ENCODE measurements at places on chromosomes 2 and 18.

- no peak for DNase-seq
Measured at GRCh38 chr2:32947076-32947483, 327 bp downstream of the LTBP1 start.

- DNase-seq = no peak
Measured at GRCh38 chr2:32949260-32949659, 2.5 kb downstream of the LTBP1 start.

DNA sequence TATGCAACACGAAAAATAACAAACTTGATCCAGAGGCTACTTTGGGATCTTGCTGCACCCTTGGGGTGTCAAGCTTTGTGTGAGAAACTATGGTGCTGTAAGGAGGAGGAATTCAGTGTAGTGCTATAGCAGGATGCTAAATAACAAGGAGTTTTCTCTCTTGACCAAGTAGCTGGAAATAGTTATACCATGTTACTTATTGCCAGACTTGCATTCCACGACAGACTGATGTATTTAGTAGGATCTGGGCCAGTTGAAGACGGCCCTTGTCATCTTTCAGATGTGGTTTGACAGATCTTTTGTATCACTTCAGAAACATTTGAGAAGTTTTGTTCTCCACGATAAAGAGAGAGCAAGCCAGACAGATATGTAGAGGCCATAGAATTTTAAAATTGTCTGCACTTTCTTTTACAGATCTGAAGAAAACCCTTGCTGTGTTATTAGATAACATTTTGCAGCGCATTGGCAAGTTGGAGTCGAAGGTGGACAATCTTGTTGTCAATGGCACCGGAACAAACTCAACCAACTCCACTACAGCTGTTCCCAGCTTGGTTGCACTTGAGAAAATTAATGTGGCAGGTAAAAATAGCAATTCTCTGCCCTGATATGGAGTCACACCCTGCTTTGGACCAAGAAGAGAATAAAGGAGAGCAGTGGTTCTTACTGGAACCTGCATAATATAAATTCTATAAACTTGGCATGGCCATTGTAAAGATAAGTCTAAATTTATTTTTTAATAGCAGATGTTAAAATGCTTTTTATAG lies 16.3 kb downstream of the MGAT5 start:
- no peak for DNase-seq

- DNase-seq = no peak
Measured at GRCh38 chr2:84281510-84281909, 177.6 kb downstream of the SUCLG1 start.

GRCh38 chr2:242032780-242033656 lies 163.5 kb downstream of the RTP5 start:
- no peak for DNase-seq

DNA sequence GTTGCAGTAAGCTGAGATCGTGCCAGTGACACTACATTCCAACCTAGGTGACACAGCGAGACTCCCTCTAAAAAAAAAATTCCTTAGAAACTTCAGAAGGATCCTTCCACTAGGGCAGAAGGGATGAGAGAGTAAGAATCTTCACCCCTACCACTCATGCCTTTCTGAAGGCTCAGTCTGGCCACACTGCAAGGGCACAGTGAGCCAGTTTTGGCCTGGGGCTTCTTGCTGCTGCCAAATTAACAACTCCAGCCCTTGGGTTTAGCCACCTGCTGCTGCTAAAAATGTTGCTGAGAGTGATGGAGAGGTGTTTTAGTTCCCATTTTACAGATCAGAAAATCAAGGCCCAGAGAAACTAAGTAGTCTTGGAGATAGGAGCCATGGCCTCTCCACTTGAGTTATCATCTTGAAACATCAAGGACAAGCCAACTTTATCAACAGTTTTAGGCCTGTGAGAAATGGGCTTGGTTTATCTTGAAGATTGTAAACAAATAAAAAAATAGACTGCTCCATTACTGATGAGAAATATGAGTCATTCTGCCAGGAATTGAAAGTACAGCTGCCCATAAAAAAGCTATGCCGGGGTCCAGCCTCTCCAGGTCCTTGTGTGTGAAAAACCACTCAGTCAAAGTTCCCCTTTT lies 31.9 kb upstream of the CASP8 start:
- no peak for DNase-seq

DNA sequence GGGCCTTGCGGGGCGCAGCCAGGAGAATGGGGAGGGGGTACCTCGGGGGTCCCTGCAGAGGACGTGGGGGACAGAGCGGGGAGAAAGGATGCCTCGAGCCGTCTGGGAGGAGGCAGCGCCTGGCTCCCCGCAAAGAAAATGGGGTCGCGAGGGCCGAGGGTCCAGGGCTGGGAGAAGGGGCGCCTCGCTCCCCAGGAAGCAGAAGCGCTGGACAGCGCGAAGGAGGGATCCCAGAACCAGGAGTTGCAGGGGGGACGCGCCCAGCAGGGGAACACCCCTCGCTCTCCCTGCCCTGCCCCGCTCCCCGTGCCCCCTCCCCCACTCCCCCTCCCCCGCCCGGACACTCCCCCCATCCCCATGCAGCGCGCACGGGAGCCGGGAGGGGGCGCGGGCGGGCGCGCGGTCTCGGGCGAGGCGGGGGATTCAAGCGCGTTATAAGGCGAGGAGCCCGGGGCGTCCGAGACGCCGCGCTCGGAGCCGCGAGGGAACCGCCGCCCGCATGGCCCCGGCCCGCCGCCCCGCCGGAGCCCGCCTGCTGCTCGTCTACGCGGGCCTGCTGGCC lies at the start of gene ERFE:
TSS of gene ERFE (plus strand) at position 462 of the 562 bp plus-strand sequence. CDS start at position 500, 38 bp downstream.
- DNase-seq = peak; percentile 38

GRCh38 chr2:200128296-200128695 lies 172.9 kb downstream of the MAIP1 start:
- no peak for DNase-seq

GRCh38 chr2:218981390-218981880 lies 3.5 kb downstream of the FEV start:
- no peak for DNase-seq

GRCh38 chr2:218300141-218300540 lies 7.8 kb upstream of the TMBIM1 start:
- no peak for DNase-seq

- DNase-seq = no peak
Measured at GRCh38 chr2:64727013-64727767, 73.5 kb upstream of the SERTAD2 start.

GRCh38 chr18:71902482-71902881 lies 641.7 kb downstream of the CBLN2 start:
- no peak for DNase-seq

DNA sequence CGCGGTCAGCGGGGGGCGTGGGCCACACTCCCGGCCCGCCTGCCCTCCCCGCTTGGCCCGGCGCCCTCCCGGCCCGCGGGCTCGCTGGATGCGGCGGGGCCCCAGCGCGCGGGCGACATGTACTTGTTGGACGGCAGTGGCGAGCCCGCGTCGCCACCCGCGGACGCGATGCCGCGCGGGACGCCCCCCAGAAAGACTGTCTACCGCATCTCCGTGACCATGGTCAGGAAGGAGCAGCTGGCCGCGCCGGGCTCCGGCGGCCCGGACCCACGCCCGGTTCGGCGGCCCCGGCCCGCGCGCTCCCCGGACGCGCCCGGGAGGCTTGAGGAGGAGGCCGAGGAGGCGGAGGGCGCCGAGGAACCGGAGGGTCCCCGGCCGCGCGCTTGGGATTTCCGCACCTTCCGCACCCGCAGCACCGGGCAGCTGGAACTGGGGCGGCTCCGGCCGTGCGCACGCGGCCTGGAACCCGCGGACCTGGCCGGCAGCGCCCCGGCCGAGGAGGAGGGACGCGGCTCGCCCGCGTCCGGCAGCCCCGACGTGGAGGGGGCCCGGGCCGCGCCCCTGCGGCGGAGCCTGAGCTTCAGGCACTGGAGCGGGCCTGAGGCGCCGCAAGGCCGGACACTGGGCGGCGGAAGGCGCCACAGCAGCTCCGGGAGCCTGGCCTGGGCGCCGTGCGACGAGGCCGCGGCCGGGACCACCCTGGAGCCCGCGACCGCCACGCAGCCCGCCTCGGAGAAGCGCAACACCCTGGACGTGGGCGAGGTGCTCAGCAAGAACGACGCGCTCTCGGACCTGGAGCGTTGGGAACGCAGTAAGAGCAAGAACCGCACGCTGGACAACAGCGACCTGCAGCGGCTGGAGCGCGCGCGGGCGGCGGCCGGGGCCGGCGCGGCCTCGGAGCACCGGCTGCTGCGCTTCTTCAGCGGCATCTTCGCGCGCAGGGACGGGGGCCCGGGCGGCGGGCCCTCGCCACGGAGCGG lies 176.4 kb downstream of the AGAP1 start:
- DNase-seq = no peak

GRCh38 chr2:9980520-9980919 lies 29.0 kb downstream of the GRHL1 start:
- DNase-seq = no peak

GRCh38 chr2:106192752-106193689 lies 1.1 kb downstream of the UXS1 start:
- peak; percentile 42 for DNase-seq

DNA sequence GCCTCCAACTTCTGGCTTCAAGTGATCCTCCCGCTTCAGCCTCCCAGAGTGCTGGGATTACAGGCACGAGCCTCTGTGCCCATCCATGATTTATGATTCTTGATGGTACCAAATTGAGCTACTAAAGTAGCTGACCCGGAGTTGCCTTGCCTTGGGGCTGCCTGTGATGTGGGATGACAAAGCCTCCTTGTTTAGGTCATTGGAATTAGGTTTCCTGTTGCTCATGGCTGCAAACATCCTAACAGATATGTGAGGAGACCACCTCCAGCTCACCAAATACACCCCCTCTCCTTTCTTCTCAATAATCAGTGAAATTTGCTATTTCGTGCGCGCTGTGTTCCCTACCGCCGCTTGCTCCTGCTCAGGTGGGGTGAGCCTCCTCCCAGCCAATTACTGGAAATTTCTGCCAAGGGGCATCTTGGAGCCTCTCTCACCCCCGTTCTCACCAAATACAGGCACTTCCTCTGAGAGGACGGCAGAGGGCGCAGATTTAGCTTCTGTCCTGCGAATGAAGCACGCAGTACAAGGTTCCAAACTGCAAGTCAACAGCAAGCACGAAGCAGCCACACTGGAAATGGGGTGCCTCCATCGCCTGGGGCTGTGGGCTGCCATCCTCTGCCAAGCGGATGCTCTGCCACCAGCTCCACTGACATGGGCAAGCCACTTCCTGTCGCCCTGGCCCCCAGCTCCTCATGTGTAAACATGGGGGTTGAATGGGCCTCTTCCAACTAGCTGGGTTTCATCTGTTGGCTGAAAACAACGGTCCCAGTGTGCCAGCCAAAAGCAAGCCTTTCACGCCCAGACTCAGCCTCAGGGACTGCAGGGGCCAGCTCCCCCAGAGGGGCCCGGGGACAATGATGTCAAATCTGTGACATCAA lies 71.7 kb downstream of the NCAPH start:
- peak; percentile 42 for DNase-seq

- no peak for DNase-seq
Measured at GRCh38 chr2:29440921-29441623, 325.9 kb downstream of the CLIP4 start.

GRCh38 chr2:37773371-37774130 lies 102.1 kb upstream of the CDC42EP3 start:
- no peak for DNase-seq

GRCh38 chr2:105691947-105692390 lies 52.7 kb upstream of the NCK2 start:
- DNase-seq = no peak

GRCh38 chr2:237601453-237602116 lies 11.1 kb upstream of the RAB17 start:
- no peak for DNase-seq

- no peak for DNase-seq
Measured at GRCh38 chr2:17593841-17594491, 53.5 kb downstream of the VSNL1 start.

DNA sequence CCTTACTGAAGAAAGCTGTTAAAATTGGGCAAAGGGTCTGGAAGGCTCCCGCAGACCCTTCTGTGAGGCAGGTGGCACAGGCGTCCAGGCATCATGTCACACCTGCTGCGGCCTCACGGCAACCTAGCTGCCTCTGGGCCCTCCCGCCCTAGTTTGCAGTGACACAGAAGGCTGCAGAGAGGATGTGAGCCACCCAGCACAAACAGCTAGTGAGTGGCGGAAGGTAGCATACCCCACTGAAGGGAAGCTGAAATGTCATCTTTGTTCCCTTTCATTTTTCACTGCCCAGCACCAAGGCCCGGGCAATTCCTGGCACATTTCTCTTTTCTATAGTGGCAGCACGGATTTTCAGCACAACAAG lies 53.8 kb downstream of the TRAPPC12 start:
- DNase-seq = no peak

DNA sequence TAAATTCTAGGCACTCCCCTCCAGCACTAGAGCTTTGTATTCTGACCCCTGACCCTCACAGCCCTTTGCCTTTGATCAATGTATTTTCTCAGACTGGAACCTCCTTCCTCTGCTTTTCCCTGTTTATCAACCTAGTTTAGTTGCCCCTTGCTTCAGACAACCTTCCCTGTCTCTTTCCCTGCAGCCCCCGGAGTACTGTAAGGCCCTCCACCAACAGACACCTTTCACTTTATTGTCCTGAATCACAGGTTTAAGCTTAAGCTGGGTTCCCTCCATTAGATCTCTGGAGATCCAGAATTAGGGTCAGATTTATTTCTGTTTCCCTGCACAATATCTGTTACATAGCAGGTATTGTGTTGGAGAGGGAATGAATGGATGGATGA lies 140.2 kb downstream of the DDX1 start:
- DNase-seq = no peak

- DNase-seq = no peak
Measured at GRCh38 chr2:121803503-121803902, 48.1 kb downstream of the TSN start.

- DNase-seq = no peak
Measured at GRCh38 chr2:237640493-237640998, 13.2 kb downstream of the LRRFIP1 start.

- DNase-seq = no peak
Measured at GRCh38 chr18:80115035-80115434, 6.0 kb downstream of the ADNP2 start.

Data from stimulated activated CD4-positive, alpha-beta T cell treated with anti-CD3 and anti-CD28 coated beads, Interleukin-12 subunit alpha, Interleukin-12 subunit beta, amount 100 ng/mL, for 48 hours (primary cell).